ENCODE measurements at places on chromosomes 4 and X.

GRCh38 chrX:141619336-141619735 lies 29.8 kb downstream of the SPANXA2 start:
- ATAC-seq = no peak

- no peak for ATAC-seq
Measured at GRCh38 chr4:140748171-140748570, 8.0 kb downstream of the TBC1D9 start.

DNA sequence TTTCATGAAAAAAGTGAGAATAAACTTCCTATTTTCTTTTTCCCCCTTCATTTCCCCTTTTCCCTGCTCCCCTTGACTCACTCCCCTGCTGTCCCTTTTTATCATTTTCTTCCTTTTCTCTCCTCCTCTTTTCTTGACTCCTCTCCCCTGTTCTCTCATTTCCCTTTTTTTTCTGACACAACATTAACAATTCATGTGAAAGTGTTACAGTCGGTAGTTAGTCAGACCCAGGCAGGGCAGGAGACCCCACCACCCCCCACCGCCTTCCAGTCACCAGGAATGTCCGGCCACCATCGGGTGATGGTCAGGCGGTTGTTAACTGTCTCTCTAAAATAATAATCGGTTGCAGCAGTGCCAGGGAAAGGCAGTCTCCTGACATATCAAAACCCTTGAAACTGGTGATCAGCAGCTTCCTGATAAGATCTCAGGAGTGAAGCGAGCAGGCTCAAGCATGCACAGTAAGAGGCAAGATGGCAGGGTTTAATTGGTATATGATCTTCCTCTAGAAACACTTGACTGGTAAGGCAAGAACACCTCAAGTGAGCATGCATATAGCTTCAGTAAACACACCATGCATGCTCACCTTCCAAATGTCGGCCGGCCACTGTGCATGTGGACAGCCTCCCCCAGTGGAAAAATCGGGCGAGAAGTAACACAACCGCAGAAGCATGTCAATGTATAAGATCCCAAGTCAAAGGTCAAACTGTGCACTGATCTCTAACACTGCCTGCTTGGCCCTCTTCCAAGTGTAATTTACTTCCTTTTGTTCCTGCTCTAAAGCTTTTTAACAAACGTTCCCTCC lies 191.4 kb downstream of the NDST4 start:
- no peak for ATAC-seq

DNA sequence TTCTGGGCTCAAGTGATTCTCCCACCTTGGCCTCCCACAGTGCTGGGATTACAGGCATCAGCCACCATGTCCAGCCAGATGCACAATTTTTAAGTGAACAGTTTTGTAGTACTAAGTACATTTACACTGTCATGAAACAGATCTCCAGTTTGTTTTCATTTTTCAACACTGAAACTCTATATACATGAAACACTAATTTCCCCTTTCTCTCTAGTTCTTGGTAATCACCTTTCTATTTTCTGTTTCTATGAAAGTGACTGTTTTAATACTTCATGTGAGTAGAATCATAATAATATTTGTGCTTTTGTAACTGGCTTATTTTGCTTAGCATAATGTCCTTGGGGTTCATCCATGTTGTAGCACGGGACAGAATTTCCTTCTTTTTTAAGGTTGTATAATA lies 237.4 kb downstream of the CAMK2D start:
- no peak for ATAC-seq

DNA sequence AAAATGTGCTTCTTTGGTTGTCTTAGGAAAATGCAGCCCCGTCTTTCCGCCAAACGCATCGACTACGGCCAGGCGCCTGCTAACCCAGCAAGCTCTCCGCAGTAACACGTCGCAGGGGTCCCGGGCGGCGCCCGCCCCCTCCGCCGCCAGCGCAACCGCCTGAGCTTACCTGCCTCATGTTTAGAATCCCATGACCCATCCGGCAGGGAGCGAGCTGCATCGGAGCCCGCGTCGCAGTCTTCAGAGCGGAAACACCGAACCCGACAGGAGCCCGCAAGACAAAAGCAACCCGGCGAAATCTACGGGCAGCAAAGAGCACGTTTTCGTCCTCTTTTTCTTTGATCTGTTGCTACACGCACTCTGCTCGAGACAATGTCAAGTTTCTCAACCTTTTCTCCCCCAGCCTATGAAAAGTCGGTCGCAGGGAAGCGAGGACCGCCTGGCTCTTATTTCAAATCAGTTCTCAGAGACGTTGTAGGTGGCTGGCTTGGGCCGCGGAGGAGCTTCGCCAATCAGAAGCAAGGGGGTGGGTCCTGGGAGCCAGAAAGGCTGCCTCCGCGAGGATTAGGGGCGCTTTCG lies at the start of gene MID1:
Gene MID1 (minus strand): TSS at position 465 of the 579 bp plus-strand sequence. CDS start 53,038 bp downstream, outside the sequence.
- ATAC-seq = peak; percentile 63

GRCh38 chrX:148929686-148930085 lies 429.3 kb downstream of the AFF2 start:
- no peak for ATAC-seq

GRCh38 chr4:118077767-118078105 lies 43.5 kb downstream of the NDST3 start:
- ATAC-seq = no peak

- ATAC-seq = no peak
Measured at GRCh38 chr4:182306792-182307507, 63.7 kb downstream of the TENM3 start.

DNA sequence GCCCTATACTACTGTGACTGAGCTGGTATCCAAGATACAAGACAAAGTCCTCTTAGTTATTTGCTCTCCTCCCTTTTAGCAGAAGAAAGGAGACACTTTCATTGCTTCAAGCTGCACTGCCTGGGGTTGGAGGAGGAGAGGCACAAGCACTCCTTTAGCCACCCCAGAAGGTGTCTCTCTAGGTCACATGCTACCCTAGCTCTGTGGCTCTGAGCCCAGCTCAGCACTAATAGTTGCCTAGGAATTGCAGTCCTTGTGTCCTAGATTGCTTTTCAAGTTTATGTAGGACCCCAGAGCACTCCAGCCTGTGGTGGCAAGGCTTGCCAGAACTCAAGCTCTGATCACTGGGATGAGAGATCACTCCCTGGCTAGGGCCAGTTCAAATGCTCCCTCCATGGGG lies 24.4 kb upstream of the LHFPL1 start:
- ATAC-seq = no peak

DNA sequence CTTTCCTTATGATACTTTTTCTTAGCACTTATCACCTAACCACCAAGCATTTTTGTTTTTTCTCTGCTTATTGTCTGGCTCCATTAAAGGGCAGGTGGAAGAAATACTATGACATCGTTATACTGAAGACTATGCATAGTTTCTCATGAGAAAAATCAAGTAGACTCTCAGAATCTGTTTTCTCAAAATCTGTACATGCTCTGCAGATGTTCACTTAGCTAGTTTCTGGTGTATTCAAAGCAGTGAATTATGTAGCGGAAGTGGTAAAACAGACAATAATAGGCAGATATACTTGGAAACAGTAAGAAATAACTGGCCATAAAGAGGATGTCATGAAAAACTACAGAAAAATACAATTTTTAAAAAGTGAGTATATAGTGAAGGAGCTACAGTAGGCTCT lies 146.0 kb downstream of the STIM2 start:
- ATAC-seq = no peak

DNA sequence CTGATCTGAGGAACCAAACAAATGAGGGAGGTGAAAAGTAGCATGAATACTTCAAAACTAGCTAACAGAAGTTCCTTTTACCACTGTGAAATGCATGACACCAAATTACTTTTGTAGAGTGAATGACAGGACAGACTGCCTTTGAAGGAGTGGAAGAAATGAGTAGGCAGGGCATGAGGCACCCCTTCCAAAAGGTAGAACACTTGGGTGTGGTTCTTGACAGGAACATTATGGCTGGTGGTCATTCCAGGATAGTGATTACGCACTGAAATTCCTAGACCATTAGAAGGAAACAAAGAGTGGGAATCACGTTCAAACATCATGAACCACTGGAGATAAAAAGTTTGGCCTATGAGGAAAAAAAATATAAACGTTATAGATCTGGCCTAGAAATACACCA lies 4.9 kb downstream of the HUWE1 start:
- ATAC-seq = no peak

DNA sequence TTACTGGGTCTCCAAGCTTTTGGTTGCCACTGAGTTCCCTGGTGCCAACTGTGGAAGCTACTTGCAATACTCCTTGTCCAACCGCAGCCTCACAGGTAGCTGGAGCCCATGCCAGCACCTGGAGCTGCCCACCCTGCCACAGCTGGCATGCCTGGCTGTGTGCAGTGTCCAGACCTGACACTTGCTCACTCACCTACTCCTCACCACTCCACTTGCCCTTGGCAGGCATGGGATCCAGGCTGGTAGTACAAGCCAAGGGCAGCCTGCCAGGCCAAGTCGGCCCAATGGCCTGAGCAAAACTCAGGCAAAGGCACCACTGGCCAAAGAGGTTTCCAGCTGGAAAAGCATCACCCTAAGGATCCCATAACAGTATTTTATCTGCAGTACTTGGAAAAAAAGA lies 246.3 kb downstream of the PDGFC start:
- no peak for ATAC-seq

GRCh38 chr4:55920571-55920970 lies 28.2 kb upstream of the CEP135 start:
- ATAC-seq = no peak

DNA sequence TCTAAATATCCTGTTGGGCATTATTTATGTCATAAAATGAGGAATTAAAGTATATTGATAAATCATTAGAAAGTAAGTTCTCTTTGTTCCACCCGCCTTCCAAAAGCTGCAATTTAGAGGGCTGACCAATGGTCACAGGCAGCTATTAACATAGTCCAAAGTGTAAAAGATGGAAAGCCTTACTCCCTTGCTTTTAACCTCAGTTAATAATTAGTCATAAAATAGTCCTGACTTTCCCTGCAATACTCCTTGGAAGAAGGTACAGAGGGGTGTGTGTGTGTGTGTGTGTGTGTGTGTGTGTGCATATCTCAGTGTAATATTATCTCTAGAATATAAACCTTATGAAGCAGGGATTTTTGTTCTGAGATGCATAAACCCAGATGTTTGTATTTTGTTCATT lies 275.4 kb downstream of the FAT4 start:
- no peak for ATAC-seq

GRCh38 chr4:680928-681645 lies 6.7 kb downstream of the MYL5 start:
- peak; percentile 2 for ATAC-seq

GRCh38 chr4:163554870-163555465 lies 60.5 kb downstream of the TMA16 start:
- no peak for ATAC-seq

DNA sequence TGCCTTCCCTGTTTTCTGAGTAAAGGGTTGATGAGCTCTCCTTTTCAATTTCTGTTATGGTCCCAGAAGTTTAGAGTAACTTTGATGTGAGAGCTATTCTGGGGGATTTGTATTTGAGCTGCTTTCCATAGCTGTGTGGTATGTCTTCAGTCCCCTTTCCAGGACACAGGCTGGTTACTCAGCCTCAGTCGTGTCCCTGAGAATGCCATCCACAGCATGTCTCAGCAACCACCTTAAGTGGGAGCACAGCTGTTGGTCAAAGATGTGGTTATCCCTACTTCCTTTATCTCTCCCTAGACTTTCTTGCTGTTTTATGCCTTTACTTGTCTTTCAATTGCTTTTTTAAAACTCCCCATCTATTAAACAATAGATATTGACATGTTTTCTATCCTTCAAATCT lies 37.8 kb downstream of the RNF175 start:
- no peak for ATAC-seq

DNA sequence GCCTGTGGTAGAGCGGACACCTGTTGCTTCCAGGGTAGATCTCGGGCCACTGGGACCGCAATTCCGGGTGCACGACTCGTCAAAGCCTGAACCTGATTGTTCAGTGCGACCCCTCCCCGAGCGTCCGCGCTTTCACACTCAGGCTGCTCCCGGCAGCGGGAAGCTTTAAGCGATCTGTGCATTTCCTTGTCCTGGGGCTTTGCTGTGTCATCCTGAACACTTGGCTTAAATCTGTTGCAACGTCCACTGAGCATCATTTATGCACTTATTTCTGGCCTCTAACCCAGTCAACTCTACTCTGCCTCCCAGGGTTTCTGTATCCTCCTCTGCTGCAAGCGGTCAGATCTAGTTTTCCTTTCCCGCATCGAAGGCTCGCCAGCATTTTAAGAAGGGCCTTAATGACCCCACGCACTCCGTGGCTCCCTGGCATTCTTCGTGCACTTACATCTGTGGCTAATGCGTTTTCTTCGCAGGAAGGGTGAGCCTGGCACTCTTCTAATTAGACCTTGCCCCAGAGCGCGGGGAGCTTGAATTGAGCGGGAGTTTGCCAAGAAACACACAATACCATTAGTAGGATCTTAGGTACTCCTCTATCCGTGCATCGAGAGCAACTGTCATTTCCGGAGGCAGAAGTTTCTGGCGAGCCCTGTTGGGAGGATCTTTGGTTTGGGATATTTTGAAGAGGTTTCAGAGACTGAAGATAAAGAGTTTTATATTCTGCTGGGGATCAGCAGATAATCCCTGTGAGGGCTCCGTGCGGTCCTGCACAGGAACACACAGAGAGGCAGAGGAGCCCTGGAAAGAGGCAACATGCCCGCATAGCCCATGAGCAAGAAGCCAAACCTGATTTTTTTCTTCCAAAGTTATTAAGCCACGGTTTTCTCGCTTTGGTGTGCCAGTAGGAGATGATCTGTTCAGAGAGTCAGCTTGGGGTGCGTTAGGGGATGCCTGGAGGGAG lies 654 bp upstream of the DDIT4L start:
- ATAC-seq = peak; percentile 46

- no peak for ATAC-seq
Measured at GRCh38 chrX:9258421-9259104, 206.3 kb upstream of the TBL1X start.

- ATAC-seq = no peak
Measured at GRCh38 chr4:157706155-157706554, 466.7 kb downstream of the GASK1B start.

- no peak for ATAC-seq
Measured at GRCh38 chrX:119229253-119229615, 6.9 kb upstream of the PGRMC1 start.

- ATAC-seq = no peak
Measured at GRCh38 chr4:139984471-139984870, 169.5 kb downstream of the MAML3 start.

- ATAC-seq = no peak
Measured at GRCh38 chr4:124483048-124483906, 229.3 kb downstream of the ANKRD50 start.

DNA sequence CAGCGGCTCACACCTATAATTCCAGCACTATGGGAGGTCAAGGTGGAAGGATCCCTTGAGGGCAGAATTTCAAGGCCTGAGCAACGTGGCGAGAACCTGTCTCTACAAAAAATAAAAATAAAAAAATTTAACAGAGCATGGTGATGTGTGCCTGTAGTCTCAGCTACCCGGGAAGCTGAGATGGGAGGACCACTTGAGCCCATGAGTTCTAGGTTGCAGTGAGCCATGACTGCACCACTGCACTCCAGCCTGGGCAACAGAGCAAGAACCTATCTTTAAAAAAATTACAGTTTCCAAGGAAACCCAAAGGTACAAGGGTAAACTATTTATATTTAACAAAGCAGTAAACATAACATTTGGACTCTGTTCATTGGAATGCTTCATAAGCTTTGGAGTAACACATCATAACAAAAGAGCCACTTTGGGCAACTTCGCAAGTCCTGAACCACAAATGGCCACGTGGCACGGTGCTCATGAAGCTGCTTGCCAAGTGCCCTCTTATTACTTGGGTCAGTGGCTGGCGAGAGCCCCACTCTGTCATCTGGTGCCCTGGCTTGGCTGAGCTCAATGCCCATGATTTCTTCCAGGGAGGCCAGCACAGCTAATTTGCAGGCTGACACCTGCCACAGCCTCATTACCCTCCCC lies 165.6 kb downstream of the SH3KBP1 start:
- ATAC-seq = no peak
